Esophagus muscularis mucosa (tissue), 4 donors: ENCODE measurements at places on chromosomes 3 and 15. TPM values are rescaled to one million over a fixed set of nuclear protein-coding genes. Genes with fewer than 3 reads are reported as not detected.

Gene RTP3
- total RNA-seq: not detected

Gene WDR93
- total RNA-seq: 0.42 TPM

Gene BTLA
- total RNA-seq: not detected

Gene RPSA
- total RNA-seq: 802 TPM

Gene LXN
- total RNA-seq: 7.5 TPM

Gene PSMD6
- total RNA-seq: 64.5 TPM

Gene PRSS50
- total RNA-seq: 0.32 TPM
